Pulmonary artery endothelial cell (primary cell): ENCODE measurements at places on chromosomes 11 and 22. TPM values are rescaled to one million over a fixed set of nuclear protein-coding genes. Genes with fewer than 3 reads are reported as not detected.

DNA sequence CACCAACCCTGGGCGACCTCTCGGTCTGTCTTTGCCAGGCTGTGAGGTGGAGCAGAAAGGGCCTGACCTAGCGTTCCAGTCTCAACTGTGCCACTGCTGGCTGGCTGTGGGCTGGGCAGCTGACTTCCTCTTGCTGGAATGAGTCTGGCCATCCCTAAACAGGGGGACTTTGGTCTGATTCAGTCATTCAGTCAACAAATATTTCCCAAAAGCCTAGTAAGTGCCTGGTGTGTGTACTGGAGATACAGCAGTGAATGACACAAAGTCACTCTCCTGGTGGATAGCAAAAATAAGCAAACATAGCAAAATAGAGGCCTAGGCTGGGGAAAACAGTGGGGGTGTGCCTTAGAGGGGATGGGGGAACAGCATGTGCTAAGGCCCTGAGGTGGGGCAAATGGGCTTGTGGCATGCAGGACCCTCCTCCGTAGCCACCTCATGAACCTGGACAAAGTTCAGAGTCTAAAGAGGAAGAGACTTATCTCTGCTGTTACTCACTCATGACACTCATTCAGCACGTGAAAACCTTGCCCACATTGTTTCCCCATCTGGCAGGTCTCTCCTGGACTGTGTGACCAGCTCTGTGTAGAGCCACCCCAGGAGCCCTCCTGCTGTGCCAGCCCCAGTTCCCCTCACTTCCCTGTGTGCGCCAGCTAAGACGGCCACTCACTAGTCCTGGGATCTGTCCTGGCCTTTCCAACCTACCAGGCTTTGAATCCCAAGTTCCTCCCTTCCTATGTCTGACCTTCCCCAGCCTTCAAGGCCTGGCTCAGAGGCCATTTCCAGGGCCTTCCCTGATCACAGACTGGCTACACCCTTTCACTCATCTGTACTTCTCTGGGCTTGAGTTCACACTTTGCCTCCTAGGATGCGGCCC lies 4.7 kb downstream of the GUCD1 start:
- DNase-seq = no peak

GRCh38 chr22:42906605-42907348 lies 49.7 kb upstream of the ARFGAP3 start:
- DNase-seq = no peak

DNA sequence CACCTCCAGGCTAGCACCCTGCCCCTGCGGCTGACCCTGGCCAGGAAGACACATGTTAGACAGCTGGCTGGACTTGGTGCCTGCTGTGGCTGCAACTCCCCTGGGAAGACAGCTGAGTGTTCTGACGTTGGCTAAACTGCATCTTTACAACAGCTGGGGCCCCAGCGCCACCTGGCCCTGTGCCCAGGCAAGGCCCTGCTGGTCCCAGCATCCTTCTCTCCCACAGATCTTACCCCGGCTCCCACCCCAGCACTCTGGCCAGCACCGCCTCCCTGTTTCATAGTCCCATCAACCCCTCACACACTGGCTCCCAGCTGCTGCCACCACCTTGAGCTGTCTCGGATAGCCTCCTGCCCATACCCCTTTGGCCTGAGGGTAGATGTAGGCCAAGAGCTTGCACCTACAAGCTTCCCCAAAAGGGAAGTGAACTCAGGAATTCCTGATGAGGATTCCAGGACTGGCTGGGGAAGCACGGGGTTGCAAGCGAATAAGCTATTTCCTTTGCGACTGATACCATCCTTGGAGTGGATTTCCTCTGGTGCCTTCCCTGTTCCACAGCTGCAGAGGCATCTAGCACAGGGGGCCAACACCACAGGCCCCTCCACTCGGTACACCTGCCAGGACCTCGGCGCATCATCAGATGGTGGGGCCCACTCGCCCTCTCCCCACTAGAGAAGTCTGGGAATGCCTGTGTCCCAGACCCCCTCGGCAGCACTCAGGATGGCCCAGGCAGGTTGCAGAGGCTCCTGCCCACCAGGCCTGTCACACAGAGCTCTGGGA lies 28.5 kb downstream of the RSPH14 start:
- no peak for DNase-seq

DNA sequence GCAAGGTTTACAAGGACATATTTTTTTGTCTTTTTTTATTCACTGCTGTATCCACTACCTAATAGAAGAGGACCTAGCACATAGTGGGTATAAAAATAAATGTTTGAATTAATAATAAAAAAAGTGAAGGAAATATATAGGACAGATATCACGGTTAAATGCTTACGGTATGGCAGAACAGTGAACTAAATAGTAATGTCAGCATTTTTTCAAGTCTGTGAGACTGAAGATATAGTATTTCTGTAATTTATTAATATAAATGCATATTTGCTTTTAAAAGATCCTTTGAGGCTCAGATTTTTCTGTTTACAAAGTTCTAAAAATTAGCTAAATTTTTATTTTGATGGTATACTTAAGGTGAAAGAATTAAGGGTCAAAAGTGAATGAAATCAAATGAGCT lies 68.6 kb upstream of the CNTN5 start:
- DNase-seq = no peak

- no peak for DNase-seq
Measured at GRCh38 chr11:22192289-22192641, 620 bp upstream of the ANO5 start.

DNA sequence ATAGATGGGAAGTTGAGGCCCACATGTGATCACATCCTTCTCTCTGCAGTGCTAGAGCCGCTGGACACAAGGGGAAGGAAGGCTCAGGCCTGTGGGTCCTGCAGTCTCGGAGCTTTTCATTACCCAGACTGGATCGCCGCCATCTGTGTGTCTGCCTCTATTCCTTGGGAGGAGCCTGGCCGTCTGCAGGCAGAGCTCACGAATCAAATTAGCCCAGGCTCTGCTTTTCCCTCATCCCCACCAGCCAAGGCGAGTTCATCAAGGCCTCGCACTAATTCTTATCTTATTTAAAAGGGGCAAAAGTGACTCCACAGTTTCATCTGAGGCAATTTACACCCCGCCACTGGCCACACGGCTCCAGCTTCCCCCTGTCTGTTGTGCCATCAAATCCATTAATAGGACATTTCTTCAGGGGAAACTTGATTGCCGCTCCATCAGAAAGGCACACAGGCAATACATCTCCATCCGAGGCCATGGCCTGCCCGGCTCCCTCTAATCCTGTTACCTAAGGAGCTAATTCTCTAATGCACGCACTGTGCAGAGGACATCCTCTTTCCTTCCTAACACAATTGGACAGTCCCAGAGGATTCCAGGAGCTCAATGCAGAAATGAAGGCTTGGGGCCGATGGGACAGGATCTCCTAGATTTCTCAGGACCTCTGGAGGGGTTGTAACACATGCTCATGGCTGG lies 3.3 kb upstream of the HTR3A start:
- DNase-seq = no peak

GRCh38 chr11:77557553-77557952 lies 32.2 kb upstream of the AQP11 start:
- DNase-seq = no peak

DNA sequence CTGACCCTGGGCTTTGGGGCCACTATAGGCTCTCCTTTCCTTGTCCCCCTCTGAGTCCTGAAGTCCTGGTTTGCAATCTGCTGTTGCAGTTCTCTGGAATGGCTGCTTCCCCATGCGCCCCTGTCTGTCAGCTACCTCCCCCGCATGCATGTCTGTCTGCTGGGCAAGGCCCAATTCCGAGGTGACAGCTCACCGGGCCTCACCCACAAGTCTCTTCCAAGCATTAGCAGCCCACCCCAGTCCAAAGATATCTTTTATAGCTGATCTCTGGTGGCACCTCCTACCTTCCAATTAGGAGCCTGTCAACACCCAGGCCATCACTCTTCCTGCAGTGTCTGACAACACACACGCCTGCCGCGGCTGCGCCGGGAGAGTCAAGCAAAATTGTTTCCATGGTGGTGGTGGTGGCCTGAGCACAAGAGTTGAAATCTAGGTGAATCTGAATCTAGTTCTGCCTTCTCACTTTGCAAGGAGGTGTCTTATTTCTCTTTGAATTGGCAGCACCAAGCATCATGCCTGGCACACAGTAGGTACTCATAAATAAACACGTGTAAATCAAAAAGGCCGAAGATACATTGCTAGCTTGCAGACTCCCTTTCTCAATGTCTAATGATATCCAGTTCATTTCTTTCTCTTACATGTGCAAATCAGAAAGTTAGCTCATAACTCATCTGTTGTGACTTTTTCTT lies 1.2 kb upstream of the LMO2 start:
- DNase-seq = no peak

- DNase-seq = no peak
Measured at GRCh38 chr22:19576460-19577421, 52.5 kb upstream of the CLDN5 start.

GRCh38 chr11:74135127-74135840 lies 35.5 kb downstream of the C2CD3 start:
- no peak for DNase-seq

DNA sequence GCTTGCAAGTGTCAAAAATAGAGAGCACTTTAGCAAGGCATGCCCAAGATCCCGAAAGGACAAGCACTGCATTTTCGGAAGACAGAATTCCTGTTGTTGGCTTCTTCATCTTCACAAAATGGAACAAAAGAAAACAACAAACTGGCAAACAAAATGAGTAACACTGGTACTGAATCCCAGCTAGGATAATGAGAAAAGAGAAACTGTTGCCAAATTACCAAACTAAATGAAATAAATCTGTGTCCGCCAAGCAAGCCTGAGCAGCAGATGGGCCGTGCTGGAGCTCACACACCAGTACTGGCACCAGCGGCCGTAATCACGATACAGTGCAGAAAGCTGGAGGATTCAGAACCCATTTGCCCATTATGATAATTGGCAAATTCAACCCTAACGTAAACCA lies 30.6 kb downstream of the TUB start:
- no peak for DNase-seq

DNA sequence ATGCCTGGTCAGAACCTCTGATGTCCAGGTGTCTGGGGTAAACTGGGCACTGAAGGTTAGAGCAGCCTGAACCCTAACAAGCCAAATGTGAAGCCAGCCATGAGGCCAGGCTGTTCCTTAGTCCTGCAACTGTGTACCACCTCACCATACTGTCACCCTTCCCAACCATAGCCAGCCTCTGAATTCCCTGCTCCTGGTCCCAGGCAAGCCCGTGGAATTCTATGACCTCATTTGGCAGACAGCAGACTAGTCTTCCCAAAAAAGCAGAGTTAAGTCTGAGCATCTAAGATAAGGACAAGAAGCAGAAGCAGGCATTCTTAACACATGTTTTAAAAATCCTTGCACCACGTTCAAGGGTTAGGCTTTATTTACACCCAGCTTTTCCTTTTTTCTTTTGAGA lies 134.8 kb downstream of the C11orf58 start:
- DNase-seq = no peak

- no peak for DNase-seq
Measured at GRCh38 chr22:49659281-49659923, 168.3 kb downstream of the BRD1 start.

DNA sequence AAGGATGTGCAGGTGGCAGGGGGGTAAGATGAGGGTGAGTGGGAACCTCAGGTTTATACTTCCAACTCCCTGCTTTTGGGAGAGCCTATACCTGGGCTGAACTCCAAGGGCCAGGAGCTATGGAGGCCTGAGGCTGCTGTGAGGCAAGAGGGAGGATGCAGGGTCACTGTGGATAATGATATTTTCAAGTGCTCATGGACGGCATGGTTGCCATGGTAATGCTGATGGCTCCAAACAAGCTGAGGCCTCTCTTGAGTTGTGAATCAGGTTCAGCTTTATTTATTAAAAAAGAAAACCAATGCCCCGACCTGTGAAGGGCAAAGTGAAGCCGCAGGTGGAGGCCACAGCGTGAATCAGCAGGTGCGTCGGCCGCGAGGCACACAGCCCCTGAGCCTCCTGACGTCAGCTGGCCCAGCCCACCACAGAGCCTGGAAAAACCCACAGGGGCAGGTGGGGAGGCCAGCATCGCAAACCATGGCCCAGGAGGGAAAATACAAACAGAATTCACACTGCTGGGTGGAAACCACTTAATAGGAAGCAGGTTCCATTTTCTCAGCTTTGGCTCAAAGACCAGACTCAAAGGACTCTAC lies 17.4 kb upstream of the CREB3L1 start:
- no peak for DNase-seq

The TBX1 gene
- total RNA-seq = 0.71 and 6.5 TPM in 2 replicates

The MMP3 gene
- total RNA-seq = not detected in 2 replicates

The C11orf86 gene
- total RNA-seq = not detected in 2 replicates

The KDM4E gene
- not detected in 2 replicates for total RNA-seq

The RIBC2 gene
- total RNA-seq = 0.86 and 1.7 TPM in 2 replicates

The SIK2 gene
- total RNA-seq = 6.6 and 8.1 TPM in 2 replicates
